ENCODE measurements at places on chromosomes 11 and 22.

DNA sequence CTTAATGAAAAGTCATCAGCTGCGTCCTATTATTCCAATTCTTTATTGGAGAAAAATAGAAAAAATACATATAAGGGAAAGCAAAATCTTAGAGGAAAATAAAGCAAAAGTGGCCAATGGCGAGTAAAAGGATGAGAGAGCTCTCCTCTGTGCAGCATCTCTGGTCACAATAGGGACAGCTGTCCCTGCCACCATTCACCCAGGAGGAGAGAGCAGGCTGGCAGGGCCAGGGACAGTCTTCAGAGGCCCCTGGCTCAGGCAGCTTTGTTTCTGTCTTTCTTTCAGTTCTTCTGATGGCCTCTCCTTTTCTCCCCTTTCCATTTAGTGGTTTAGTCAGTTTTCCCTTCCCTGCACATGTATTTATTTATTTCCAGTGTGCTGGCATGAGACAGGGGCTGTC lies 941.3 kb downstream of the NTM start:
- DNase-seq = no peak

- no peak for DNase-seq
Measured at GRCh38 chr22:31398231-31398630, 1.2 kb upstream of the DRG1 start.

GRCh38 chr11:77411717-77412441 lies 62.0 kb downstream of the PAK1 start:
- DNase-seq = no peak

- no peak for DNase-seq
Measured at GRCh38 chr22:46352691-46353386, 17.3 kb downstream of the TRMU start.

DNA sequence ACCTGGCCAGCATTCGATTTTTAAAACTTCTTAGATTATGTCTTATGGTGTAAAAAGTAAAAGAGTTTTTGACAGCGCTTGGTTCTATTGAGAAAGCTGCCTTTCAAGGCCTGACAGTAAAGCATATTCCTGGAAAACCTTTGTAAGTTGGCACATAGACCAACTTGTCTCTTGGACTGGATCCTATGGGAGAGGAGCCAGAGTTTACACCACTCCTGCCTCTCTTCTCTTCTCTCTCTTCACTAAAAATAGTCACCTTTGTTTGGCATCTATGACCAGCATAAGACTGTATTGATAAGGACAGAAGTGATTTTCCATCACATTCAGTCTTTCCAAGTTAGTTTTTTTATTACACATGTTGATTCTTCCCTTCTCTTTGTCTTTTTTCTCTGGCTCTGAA lies 33.7 kb downstream of the CSRP3 start:
- no peak for DNase-seq

DNA sequence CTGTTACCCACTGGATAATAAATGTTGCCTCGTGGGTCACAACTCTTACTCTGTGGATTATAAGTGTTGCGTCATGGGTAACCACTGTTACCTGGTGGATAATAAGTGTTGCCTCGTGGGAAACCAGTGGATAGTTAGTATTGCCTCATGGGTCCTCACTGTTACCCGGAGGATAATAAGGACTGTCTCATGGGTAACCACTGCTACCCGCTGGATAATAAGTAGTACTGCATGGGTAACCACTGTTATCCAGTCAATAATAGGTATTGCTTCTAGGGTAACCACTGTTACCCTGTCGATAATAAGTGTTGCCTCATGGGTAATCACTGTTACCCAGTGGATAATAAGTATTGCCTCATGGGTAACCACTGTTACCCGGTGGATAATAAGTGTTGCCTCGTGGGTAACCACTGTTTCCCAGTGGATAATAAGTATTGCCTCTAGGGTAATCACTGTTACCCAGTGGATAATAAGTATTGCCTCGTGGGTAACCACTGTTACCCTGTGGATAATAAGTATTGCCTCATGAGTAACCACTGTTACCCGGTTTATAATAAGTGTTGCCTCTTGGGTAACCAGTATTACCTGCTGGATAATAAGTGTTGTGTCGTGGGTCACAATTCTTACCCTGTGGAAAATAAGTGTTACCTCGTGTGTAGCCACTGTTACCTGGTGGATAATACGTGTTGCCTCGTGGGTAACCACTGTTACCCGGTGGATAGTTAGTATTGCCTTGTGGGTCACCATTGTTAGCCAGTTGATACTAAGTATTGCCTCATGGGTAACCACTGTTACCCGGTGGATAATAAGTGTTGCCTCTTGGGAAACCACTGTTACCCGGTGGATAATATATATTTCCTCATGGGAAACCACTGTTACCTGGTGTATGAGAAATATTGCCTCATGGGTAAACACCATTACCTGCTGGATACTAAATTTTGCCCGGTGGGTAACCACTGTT lies 15.7 kb upstream of the NXPE4 start:
- DNase-seq = no peak

DNA sequence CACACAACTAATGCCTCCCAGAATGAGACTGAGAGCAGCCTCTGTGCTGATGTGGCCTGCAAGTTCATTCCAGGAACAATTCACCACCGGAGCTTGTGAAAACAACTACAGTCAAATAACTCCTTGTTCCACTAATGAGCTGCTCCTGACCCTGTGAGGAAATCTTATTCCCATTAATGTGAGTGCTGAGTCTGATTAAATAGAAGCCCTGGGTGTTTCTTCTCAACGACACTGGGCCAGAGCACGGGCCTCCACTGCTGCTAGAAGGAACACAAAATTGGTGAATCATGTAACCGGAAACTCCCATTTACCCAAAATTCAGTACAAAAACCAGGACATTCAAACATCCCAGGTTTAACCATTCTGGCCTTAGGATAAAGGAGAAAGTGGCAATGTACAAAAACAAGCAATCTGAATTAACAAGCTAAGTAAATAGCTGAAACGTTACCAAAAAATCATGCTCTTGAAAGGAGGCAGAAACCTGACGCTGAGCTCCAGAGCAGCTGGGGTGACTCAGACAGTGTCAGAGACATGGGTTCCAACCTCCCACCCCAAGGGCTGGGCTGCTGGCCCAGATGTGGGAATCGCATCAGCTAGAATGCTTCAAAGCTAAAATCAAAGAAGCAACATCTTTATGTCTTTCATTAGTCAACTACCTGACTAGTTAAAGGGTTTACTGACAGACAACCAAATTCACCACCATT lies 26.7 kb downstream of the SERGEF start:
- DNase-seq = no peak

DNA sequence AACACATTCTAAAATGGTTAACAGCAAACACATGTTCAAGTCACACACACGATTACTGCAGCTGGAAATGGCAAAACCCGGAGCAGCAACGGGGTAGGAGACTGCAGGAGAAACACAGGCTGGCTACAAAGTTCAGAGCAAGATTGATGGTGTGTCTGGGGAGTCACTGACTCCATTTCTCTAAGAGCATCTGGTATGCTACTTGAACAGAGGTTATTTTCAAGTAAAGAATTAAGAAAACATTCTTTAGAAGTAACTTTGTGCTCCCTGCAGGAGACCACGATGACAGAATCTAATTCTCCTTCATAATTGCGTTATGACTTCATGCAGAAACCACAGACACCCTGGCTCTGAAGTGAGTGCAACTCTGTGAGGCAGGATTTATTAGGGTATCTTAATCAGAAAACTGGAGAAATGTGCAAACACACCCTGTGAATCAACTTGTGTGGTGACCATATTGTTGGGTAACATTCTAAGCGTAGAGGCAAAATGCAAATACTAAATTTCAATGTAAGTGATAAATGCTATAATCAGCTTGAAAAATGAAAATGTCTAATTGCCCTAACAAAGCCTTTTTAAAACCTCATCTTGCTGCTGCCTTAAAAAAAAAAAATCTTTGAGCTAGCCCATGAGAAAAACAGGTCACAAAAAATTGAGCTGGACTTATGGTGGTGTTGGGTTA lies 303.0 kb downstream of the CADM1 start:
- no peak for DNase-seq

GRCh38 chr11:76768088-76768908 lies 14.9 kb upstream of the TSKU start:
- no peak for DNase-seq

GRCh38 chr11:27291954-27292636 lies 70.9 kb downstream of the CCDC34 start:
- DNase-seq = no peak

- no peak for DNase-seq
Measured at GRCh38 chr22:48783821-48784266, 1043.8 kb downstream of the BRD1 start.

DNA sequence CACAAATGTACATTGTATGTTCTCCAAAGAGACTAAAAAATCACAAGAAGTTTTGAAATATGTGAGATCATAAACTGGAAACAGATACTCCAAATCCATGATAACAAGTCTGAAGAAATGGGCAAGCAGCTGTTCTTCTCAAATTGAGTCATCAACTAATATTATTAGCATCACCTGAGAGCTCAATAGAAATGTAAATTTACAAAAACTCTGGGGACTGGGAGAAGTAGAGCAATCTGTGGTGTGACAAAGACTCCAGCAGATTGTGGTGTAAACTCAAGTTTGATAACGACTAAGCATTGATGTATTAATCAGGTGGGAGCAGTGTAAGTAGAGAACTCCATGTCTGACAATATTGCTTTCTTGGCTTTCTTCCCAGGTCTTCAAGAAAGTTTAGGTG lies 53.2 kb downstream of the GLYATL1 start:
- no peak for DNase-seq

DNA sequence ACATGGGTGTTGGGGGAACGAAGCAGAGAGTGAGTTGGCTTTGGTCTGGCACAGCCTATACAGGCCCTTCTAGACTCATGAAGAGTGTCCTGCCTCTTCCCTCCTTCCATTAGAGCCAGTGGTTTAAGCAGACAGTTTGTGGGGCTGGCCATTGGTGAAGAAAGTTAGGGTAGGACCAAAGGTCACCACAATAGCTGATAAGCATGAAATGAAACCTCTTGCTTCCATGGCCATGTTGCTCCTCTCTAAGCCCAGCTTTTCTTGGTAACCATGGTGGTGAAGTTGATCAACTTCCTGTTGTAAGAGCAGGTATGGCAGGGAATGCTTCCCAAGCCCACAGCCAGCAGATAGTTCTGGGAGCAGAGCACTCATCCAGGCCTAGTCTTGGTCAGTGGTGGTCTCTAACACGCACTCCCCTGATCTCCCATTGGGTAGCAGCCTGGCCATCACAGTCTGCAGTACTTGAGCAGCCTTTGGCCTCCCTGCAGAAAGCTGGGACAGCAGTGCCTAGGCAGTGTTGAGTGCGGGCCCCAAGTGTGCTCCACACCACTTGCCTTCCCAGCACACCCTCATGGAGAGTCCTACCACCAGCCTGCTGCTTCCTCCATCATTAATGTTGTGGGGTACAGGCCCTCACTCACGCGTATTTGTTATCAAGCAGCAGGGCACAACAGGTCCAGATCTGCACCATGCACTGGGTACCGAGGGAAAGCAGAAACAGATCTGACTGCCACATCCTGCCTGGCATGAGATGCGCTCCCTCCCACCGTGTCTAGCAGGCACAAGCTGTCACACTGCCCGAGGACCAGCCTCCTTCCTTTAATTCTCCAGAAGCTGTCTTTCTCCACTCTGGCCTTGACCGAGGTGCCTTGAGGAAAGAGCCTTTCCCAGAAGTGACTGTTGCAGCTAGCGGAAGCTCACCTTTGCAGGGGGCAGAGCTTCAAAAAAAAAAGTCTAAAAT lies 65.8 kb upstream of the SUSD2 start:
- no peak for DNase-seq

DNA sequence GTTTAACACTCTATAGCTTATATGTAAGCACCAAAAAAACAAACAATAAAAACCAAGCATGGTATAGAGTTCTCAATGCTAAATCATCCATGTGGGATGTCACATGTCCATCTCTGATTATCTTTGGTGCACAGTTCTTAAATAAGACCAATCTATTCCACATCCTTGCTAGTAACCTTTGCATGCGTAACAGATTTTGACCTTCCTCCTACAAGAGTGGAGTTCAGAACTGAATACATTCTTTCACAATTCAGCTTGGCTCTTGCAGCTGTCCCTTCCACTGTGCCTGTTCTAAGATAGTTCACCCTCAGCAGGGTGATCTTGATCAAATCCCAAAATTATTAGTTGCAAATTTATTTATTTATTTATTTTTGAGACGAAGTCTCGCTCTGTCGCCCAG lies 21.1 kb downstream of the PRR14L start:
- DNase-seq = no peak

DNA sequence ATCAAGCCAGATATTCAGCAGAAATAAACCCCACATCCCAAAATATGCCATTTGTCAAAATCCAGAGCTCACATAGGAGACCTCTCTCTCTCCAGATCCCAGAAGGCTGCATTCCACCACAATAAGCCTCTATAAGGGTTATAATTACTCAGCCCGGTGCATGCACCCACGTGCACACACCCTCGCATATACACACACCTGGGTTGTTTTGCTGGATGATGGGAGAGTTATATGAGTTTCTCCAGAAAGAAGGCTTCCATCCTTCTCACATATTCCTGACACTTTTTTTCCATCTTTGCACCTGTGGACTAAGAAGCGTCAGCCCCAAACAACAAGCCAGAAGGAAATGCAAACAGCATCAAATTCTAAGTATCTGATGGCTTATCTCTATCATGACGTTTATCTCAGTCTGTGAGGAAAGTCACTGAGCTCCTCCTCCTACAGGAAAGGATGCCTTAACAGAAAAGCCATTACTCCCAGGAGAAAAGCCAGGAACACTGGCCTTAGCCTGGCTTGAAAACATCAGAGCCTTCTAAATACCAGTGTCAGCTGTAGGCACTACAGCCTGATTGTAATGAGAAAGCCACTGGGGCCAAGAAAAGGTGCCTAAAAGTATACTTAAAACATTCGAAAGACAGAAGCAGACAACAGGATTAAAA lies 253.2 kb downstream of the LARGE1 start:
- DNase-seq = no peak

GRCh38 chr22:45911601-45912271 lies 65.2 kb downstream of the WNT7B start:
- DNase-seq = no peak

DNA sequence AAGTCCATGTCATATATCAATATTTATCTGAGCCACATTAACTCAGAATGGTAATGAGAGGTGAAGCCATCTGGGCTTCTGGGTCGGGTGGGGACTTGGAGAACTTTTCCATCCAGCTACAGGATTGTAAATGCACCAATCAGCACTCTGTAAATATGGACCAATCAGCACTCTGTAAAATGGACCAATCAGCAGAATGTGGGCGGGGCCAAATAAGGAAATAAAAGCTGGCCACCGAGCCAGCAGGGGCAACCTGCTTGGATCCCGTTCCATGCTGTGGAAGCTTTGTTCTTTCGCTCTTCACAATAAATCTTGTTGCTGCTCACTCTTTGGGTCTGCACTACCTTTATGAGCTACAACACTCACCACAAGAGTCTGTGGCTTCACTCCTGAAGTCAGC lies 253.4 kb downstream of the JRKL start:
- no peak for DNase-seq

DNA sequence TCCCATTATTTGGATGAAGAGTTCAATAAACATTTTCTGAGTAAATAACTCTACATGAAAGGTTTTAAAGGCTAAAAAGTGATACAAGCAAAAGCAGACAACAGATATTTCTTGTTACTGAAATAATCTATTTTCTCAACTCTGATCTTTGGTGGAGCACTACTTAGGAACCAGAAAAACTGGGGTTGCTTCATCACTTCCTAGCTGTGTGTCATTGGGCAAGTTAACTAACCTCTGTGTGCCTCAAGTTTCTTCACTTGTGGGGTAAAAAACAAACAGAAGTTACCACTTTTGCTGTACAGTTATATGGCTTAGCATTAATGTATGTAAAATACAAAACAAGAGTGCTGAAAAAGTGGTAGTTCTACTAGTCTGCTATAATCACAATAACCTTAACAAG lies 5.6 kb downstream of the MAPK1 start:
- DNase-seq = no peak

GRCh38 chr22:23898006-23898974 lies 4.1 kb downstream of the MIF start:
- DNase-seq = no peak

GRCh38 chr11:60348116-60348515 lies 21.1 kb downstream of the MS4A6E start:
- DNase-seq = no peak

Data from Caco-2 (cell line).